Stimulated activated CD8-positive, alpha-beta memory T cell treated with anti-CD3 and anti-CD28 coated beads, Interleukin-7, amount 100 ng/mL, for 24 hours (primary cell): ENCODE measurements at places on chromosomes 13 and 19.

DNA sequence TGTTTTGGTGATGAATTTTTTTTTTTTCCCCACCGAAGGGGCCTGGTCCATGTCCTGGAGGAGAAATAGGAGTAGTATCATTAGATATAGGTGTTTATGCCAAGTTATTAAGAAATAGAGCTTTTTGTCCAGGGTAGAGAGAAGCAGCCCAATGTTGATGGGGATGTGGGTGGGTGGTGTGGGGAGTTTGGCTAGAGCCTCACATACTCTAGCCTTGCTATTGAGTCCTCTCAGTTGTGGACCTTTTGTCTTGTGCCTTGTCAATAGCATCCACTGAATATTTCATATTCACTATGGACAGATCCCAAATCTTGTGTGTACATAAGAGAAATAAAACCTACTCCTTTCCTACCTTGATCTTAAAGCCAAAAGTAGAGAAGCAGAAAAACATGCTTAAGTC is 134.0 kb downstream of the LMO7 start:
- no peak for DNase-seq

- DNase-seq: no peak
These were observed 13.4 kb downstream of the CYP2A6 start for GRCh38 chr19:40836754-40837429.

DNA sequence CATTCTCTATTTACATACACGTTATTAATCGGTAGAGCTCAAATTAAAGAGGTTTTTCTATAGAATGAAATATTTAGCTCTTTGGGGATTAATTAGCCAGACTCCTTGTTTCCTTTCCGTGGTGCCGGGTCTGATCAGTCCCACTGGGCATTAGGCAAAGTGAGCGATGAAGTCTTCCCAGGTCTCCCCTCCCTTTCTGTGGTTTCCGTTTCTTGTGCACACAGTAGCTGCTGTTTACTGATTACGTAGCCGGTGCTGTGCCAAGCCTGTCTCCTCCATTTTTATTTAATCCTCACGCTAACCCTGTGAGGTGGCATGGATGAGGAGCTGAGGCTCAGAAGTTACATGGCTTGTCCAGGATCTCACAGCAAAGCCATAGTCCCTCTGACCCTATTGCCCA is 9.0 kb downstream of the SLC25A15 start:
- no peak for DNase-seq

GRCh38 chr13:99626461-99627082 is 125.3 kb downstream of the TM9SF2 start:
- no peak for DNase-seq

DNA sequence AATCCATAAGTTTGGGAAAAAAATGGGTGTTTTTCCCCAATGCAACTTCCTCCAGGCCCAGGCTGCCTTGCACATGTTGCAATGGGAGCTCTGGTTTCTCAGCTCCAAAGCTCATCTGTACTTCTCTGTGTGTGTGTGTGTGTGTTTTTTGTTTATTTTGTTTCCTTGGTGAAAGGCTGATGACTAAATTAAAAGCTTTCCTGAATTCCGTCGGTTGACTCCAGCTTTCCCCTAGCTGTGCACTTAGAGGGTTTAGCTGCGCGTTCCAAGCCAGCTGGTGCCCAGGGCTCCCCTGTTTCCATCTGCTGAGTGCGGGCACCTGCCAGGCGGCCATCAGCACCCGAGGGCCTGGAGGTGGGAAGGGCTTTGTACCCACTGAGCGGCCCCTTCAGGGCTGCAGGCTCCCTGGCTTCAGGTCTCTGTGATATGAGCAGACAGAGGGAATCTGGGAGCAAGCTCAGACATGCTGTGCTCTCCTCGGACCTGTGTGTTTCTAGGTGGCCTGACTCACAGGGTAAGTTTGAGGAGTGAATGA is 129.1 kb upstream of the SOX1 start:
- DNase-seq: no peak

DNA sequence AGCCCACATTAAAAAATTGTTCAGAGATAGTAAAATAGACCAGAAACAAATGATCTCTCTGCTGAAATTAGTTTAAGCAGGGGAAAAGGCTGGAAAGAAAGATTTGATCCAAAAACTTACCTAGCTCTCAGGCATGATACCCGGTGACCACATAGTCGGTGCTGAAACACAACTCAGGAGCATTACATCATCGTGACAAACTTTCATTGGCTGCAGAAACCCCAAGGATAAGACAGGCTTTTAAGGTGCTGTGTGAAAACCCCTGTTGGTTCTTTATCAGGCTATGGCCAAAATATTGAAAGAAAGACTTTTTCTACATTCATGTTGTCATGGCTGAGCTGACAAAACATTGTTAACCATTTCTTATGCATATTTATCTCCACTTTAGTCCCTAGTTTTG is 171.7 kb upstream of the KLF12 start:
- no peak for DNase-seq

DNA sequence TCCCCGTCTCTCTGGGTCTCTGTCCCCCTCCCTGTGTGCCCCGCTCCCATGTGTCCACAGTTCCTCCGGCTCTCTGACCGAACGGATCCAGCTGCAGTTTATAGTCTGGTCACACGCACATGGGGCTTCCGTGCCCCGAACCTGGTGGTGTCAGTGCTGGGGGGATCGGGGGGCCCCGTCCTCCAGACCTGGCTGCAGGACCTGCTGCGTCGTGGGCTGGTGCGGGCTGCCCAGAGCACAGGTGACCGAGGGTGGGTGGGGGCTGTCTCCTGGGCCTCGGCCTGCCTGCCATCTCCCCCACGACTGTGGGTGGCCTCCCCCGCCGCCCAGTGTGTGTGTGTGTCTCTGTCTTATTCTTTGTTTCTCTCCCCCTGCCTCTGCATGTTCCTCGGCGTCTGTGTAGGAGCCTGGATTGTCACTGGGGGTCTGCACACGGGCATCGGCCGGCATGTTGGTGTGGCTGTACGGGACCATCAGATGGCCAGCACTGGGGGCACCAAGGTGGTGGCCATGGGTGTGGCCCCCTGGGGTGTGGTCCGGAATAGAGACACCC is 10.3 kb downstream of the TRPM4 start:
- no peak for DNase-seq

DNA sequence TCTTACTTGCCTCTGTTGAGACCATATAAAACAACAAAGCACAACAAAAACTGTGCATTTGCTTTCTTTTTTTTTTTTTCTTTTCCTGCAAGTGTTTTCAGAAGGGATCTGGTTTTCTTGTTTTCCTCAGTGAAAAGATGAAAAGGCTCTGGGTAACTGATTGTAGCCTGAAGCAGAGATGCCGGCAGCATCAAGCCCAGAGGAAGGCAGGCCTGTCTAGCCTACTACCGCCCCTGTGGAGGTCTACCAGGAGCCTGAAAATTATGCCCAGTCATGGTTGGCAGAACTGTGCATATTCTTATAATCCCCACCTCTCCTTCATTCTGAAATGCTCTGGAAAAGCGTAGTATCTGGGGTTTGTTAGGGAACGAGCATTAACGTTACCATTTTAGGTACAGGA is 32.6 kb upstream of the MEDAG start:
- DNase-seq: no peak

GRCh38 chr13:29563941-29564340 is 31.5 kb downstream of the SLC7A1 start:
- DNase-seq: no peak

- no peak for DNase-seq
These were observed 1.5 kb downstream of the C3 start for GRCh38 chr19:6718741-6719539.

GRCh38 chr13:103908911-103909310 is 842.7 kb upstream of the SLC10A2 start:
- no peak for DNase-seq

DNA sequence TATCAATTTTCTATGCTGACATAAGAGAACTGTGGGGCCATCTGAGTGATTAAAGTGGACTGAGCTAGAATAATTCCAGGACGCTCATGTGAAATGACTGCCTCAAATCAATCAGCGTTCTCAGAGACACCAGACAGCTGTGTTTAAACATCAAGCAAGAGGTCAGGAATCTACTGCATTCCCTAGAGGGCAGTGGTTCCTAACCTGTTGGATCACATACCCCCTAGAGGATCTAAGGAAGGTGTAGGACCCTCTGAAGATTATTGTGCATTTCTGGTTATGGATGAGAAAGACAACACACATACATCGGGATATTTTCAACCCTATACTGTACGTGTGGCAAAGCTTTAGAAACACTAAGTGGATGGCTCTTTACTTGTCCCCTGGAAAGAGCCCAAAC is 51.8 kb upstream of the FREM2 start:
- DNase-seq: no peak

DNA sequence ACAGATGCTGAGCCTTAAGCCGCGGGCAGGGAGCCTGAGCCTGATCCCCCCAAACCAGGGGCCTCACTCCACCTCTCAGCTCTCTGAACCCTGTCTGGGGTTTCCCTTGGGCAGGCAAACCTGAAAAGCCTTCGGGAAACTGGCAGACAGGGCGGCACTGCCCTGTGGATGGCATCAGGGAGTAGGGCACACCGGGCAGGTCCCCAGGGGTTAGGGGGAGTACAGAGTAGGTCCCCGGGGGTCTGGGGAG is 9.7 kb downstream of the MKNK2 start:
- DNase-seq: no peak

DNA sequence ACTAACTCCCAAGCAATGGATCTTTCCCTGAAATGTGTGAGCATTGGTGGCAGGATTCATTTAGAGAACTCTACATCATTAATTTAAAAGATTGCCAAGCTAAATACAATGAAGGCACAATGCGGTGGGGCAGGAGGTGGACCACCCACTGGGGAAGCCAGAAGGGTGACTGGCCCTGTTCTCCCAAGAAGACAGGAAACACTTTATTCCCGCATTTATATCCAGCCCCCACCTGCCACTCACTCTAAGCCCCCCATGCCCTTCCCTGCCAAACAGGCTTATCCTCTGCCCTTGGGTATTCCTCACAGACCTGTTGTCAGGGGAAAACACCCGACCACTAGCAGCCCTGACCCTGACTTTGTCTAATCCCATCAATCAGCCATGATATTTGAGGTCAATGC is 189.1 kb upstream of the UBL3 start:
- no peak for DNase-seq
